Right cardiac atrium (tissue), 5 donors: ENCODE measurements at places on chromosomes 1 and 21.

- no peak for DNase-seq
Measured at GRCh38 chr1:205810448-205811157, 2.4 kb downstream of the SLC41A1 start.

DNA sequence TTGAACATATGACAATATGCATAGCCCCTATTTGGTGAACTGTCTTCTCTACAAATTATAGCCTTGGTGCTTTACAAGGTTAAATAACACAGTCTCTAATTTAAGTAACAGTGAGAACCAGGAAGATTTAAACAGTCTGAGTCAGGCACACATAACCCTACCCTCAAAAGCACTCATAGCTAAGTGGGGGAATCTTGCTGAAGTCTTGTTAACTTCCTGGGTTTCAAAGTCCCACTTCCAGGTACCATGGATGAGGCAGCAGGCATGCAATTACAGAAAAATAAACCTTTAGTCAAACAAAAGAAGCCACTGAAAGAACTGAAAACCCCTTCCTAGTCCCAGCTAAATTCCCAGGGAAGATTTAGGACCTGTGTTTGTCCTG, 147.6 kb downstream of the PBX1 start:
- DNase-seq = no peak

- DNase-seq = no peak
Measured at GRCh38 chr1:37634244-37634991, at the start of gene RSPO1. Gene RSPO1, minus strand, starts transcription at chr1:37634892. Its CDS starts 5,231 bp downstream, at chr1:37629661.

- DNase-seq = no peak
Measured at GRCh38 chr1:230743899-230744298, 3.3 kb upstream of the CAPN9 start.

DNA sequence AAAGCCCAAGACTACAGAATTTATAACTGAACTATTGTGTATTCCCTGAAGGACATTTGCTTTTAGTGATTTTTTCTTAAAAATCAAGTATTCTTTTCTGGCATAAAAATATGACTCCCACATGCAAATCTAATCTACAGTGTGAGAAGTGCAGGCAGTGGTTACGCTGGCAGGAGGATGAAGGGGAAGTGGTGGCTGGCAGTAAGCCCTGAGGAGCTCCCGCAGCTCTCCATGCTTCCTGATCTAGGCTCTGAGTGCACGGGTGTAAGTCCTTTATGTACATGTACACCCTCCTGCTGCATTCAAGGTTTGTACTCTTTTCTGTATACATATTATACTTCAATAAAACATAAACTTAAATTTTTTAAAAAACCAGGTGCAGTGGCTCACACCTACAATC, 67.5 kb upstream of the PRDX6 start:
- peak; percentile 45 for DNase-seq

DNA sequence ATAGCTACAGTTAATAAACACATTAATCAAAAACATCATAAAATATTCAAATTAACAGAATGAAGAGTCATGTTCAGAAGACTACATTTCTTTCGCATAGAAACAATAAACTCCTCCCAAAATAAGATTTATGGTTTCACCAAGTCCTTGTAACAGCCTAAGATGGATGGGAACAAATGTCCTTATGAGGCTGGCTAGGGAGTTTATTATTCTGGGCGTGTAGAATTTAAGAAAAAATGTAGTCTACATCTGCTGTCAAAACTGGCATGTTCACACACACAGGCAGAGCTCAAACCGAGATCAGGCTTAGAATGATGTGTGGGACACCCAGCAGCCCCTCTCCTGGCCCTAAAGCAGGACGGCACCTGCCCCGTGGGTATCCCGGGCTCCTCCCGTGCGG, 101.1 kb downstream of the NPHP4 start:
- no peak for DNase-seq

- no peak for DNase-seq
Measured at GRCh38 chr1:227192163-227192562, 126.1 kb downstream of the CDC42BPA start.

GRCh38 chr1:53069265-53069662, 7.3 kb downstream of the PODN start:
- DNase-seq = no peak

GRCh38 chr1:60068393-60069045, 5.1 kb downstream of the C1orf87 start:
- no peak for DNase-seq

DNA sequence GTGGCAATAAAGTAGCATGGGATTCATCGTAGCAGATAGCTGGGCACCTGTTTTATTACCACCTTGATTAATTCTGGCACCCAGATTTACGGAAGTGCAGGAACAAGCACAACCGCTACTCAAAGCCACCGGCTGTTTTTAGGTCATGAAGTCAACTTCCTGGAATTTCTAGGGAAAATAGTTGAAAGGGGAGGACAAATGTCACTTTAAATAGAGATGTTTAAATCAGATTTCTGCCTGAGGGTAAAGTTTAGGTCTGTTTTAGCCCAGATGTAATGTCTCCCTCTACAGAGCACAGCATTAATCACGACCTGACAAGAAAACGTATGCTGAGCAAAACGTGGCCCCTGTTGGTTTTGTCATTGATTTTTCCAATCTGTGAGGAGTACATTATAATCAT, 8.0 kb downstream of the ADGRL2 start:
- no peak for DNase-seq

DNA sequence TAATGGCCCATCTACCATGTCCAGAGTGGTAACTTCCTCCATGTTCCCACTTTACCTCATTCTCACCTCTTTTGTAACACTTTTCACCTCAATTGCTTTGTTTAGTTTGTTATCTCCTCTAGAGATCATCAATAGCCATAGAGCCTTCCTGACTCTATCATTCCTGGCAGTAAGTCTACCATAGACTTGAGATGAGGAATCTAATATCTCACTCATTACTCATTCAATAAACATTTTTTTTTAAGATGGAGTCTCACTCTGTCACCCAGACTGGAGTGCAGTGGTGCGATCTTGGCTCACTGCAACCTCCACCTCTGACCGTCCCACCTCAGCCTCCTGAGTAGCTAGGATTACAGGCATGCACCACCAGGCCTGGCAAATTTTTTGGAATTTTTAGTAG, 7.1 kb downstream of the NMNAT2 start:
- DNase-seq = no peak

- DNase-seq = no peak
Measured at GRCh38 chr1:93829061-93829460, 49.9 kb downstream of the DNTTIP2 start.

DNA sequence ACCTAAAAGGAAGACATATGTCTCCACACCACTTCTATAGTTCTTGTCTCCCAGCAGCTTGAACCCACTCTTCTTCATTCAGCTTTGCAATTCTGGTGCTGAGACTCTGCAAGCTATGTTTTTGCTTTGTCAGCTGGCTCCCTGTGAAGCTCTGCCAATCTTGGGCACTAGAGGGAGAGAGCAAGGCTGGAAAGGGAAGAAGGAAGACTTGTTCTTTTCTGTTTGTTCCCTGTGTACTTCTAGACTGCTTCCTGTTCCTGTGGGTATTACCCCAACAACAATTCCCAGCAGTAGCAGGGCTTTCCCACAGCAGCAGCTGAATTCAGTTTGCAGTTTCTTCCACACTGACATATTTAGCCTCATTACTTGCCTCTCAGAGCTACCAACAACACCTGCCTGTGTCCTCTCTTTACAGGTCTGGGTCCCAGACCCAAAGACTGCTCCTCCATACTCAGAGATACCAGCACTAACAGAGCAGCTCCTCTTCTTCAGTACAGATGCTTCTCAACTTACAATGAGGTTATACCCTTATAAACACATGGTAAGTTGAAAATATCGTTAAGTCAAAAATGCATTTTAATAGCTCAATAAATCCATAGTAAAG, 275.2 kb upstream of the NEGR1 start:
- no peak for DNase-seq

DNA sequence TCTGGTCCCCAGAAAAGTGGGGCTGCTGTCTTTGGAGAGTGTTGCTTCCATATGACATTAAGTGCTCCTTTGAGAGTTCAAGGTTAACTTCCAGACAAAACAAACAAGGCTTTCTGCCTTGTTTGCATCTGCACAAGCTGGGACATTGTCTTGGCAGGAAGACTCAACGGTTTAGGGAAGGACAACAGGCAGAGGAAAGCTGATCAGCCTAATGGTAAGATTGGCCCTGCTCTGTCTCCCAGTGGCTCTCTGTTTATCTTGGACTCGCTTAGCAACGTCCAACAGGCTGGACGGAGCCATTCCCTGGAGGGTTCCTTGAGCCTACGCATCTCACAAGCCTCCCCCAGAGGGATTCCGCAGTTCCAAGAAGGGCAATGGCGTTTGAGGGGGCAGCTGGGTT, 62.2 kb upstream of the SLC44A3 start:
- peak; percentile 80 for DNase-seq

GRCh38 chr1:27099587-27100334, 55.2 kb downstream of the SLC9A1 start:
- peak; percentile 88 for DNase-seq

DNA sequence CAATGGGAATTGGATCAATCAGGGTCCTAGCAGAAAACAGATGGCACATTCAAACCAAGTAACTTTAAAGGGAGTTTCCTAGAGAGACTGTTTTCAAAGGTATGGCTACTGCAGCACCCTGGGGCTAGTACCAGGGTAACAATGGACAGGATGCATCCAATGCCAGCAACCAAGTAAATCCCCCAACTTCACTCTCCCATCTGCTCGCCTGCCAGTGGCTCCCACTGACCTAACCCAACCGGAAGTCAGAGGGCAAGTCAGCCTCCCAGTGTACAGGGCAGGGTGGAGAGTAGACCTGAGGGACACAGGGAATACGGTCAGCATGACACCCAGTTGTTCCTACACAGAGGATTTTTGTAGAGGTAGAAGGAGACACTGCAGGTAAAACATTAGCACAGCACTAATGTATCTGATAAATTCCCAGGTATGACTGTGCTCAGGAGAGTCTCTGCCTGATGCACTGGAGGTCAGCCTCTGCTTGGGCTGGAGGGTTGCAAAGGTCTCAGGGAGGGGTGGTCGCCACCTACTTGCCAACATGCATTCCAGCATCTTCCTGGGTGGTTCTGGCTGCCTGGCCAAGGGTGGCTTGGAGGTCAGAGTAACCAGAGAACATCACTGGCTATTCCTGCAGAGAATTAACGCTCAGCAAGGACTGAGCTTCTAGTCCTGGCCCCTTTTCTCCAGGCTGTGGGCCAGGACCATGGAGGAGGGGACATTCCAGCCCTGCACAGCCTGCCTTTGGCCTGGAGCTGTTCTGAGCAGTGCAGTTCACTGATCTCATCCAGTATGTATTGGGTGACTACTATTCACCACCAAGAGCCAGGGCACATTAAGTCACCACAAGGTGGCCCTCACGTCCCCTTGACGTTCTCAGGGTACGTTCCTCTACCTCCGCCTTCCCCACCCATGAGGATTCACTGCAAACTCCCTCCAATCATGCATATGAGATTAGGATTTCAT, 5.1 kb upstream of the GJA4 start:
- no peak for DNase-seq

DNA sequence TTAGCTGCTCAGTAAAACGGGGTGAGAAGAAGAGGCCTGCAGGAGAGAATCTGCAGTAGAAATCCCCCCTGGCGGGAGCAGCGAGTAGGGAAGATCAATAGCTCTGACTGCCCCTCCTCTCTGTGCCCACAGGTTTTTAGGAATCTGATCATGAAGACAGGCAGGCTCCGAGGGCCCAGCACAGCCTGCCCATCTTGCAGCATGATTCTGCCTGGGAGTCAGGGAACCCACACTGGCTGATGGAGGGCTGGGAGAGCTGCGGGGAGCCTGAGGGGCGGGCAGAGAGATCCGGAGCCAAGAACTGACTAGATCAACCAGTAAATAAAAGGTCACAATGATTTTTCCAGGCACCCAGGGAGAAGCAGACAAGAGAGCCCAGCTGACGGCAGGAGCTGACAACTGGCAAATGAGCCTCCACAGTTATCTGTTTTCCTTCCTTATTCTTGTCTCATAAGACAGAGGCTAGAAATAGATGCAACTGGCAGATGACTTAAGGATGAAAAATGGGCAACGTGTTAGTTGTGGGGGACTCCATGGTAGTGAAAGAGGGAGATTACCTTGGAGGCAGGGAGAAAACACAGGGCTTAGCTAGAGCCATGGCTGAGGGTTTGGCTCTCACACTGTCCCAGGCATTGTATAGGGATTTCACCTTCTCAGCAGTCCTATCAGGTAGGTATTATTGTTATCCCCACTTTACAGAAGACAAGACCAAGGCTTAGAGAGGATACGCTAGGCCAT, 116.2 kb downstream of the PLXNA2 start:
- no peak for DNase-seq

DNA sequence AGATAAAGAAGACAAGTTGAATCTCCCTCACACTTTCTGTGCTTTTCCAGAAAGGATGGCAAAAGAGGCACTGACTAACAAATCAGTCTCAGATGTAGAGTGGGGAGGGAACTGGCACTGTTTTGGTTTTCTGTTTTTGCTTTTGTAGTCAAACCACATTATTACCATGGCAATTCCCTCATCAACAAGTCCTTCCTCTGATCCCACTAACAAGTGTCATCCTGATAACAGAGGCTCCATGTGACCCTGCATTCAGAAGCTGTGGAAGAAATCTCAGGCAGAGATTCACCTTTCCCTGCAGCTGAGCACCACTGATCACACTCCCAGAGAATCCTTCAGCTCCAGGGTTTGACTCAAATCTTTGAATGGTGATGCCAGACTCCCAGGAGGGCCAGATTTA, 203.4 kb downstream of the TNR start:
- DNase-seq = no peak

GRCh38 chr21:15744926-15745325, 15.1 kb downstream of the USP25 start:
- DNase-seq = no peak

- no peak for DNase-seq
Measured at GRCh38 chr1:51750729-51751128, 127.8 kb downstream of the NRDC start.

DNA sequence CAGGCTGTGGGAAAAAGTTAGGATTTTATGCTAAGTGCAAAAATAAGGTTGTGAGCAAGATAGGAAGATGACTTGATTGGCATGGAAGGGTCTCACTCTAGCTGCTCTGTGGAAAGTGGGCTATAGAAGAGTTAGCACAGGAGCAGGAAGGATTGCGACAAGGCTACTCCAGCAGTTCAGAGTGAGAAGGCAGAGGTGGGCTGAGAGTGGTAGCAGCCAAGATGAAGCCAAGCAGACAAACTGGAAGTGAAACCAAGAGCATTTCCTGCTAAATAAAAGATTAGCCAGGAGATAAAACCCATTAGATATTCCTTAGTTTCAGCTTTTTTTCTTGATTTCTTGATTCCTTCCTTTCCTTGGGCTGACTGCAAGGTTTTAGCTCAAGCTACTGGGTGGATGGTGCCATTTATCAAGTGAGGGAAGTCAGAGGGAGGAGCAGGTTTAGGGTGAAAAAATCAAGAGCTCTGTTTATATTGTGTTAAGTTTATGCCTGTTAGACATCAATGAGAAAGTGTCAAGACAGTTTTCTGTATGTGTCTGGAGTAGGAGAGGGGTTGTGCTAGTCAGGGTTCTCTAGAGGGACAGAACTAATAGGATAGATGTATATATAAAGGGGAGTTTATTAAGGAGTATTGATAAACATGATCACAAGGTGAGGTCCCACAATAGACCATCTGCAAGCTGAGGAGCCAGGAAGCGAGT, 33.1 kb upstream of the ZNF644 start:
- DNase-seq = no peak

DNA sequence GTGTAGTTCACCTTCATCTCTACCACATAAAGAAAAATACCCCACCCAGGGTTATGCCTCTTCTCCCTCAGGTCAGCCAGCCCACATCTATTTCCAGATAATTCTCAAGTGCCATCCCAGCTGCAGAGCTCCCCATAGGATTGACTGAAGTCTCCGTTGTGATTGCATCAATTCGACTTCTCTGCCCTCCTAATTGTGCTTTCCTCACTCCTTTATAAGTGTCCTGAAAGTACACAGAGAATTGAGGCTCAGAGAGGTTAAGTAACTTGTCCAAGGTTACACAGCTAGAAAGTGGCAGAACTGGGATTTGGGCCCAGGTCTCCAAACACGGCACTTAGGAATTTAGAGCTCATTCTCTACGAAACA, 15.0 kb downstream of the ZSWIM5 start:
- no peak for DNase-seq
